Effector memory CD8-positive, alpha-beta T cell (primary cell): ENCODE measurements at places on chromosomes 16 and 17.
A peak's percentile ranks its signal among the peaks of the same experiment; 100 is the strongest.

DNA sequence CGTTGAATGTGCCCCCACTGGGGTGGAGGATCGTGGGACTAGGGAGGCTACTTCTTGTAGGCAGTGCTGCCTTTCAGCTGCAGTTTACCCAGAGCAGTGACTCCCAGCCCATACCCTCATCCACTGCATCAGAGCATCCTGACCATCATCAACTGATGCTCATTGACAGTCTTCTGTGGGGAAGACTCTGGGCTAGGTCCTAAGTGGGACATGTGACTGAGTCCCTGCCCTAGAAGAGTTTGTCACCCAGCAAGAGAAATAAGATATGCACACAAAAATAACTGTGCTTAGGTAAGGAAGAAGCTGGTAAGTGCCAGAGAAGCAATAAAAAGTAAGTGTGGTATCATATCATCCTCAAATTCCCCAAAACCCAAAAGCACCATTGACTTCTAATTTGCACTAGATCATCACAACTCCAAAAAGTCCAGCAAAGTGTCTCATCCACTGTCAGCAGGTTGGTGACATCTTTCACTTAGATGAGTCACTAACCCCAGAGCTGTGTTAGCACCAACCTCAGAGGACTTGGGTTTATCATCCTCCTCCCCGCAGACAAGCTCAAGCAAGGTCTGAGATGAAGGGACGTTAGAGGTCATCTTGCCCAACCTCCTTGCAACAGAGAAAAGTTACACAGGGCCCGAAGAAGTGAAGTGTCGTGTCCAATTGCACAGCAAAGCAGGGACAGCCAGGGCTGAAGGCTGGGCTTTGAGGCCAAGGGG lies 99.0 kb downstream of the CCDC182 start:
- peak; percentile 6 for DNase-seq

DNA sequence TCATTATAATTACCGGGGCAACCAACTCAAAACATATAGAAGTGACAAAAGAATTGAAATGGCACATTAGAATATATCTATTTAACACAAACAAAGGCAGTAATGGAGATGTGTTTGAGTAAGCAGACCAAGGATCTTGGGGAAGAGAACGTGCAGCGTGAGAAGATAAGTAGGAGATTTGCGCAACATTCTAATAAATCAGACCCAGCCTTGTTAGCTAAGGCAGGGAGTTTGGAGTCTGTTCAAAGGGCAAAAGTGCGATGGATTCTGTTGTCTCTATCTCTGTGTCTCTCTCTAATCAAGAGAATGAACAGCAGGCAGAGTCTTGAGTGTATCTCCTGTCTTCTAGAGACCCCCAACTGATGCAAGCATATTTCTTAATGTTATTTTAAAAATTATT lies 55.0 kb upstream of the FA2H start:
- DNase-seq, result no peak

GRCh38 chr17:32156656-32157055 lies 14.4 kb downstream of the RHOT1 start:
- no peak for DNase-seq

DNA sequence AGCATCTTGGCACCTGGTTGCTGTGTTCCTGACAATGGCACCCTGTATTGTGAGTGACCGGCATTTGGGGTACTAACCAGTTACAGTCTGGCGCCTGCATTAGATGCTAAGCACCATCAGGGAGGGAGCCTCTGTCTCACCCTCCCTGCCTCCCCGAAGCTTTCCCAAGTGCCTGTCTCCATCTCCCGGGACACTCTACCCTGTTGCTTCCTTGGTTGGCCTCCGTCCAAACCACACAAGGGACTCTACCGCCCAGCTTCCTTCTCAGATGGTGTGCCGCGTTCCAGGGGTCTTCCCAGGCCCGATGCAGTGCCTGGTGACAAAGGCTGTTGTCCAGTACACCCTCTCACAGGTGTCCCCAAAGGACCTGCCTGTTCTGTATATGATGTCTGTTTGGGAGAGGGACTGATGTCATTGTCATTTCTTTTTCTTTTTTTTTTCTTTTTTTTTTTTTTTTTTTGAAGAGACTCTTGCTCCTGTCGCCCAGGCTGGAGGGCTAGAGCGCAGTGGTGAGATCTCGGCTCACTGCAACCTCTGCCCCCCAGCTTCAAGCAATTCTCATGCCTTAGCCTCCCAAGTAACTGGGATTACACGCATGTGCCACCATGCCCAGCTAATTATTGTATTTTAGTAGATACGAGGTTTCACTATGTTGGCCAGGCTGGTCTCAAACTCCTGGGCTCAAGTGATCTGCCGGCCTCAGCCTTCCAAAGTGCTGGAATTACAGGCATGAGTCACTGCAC lies 6.7 kb downstream of the SNN start:
- no peak for DNase-seq

GRCh38 chr17:33523577-33523981 lies 230.5 kb upstream of the ASIC2 start:
- DNase-seq, result no peak

- no peak for DNase-seq
Measured at GRCh38 chr16:64240586-64240985, 881.3 kb downstream of the CDH11 start.
